ENCODE measurements at places on chromosomes 7 and 10.

GRCh38 chr10:822661-823367 is 108.7 kb downstream of the LARP4B start:
- DNase-seq, result no peak

GRCh38 chr7:74074770-74075169 is 8.8 kb upstream of the LIMK1 start:
- no peak for DNase-seq

DNA sequence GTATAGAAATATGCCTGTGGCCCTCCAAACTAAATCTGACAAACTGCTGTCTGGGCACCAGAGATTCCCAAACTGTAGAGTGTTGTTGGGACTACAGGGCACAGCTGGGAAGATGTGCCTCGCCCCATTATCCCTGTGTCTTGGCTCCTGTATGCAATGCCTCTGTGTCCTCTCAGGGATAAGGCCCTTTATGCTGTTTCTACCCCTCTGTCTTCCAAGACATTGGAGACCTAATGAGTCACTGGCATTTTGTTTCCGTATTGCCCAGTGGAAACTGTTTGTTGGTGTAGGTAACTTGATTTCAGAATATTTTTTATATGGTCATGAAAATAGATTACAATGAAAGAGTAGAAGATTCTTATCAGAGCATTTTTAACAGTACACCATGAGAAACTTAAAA is 183.2 kb downstream of the GLI3 start:
- no peak for DNase-seq

- DNase-seq, result no peak
Measured at GRCh38 chr10:42981358-42982236, 95.3 kb upstream of the RET start.

- no peak for DNase-seq
Measured at GRCh38 chr7:48259463-48260280, 88.4 kb downstream of the ABCA13 start.

DNA sequence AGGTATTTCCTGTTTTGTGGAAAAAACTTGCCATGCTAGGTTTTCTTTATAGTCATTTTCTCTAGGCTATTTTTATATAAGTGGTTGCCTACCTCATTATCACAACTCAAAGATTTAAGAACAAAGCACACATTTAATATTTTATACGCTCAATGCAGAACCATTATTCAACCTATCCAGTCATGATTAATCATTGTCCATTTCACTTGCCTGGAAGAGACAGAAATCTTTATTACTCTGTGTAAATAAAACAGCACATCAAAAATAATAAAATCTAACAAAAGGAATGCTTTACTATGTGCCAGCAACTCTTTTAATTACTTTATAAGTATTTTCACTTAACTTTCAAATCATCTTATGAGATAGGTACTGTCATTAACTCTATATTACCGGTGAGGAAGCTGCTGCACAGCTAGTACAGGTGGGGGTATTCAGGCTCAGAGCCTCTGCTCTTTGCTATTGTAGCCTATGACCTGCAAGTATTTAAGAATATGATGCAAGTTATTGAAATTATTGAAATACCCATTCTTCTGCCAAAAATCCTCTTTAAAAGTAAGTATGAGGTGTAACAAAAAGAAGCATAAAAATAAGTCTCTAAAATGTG is 16.4 kb upstream of the TAS2R16 start:
- DNase-seq, result no peak

- no peak for DNase-seq
Measured at GRCh38 chr10:52115823-52116222, 198.3 kb upstream of the DKK1 start.

GRCh38 chr7:38671911-38672905 is 41.0 kb upstream of the AMPH start:
- no peak for DNase-seq

DNA sequence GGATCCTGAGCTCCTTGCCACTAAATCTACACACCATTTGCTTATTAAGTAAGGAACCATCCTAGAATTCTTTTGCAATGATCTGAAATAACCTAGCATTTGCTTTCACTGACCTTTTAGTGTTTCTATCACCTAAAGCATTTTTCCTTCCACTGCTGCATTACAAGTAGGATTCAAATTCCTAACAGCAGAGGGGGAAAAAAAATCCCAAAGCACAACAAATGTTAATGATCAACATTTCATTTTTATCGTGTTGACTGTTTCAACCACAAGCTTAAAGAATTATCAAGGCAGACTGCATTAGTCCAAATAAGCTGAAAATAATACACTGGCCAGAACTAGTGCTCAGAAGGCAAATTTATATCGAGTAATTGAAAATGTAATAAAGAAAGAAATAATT is 174.7 kb upstream of the TCF7L2 start:
- DNase-seq, result no peak

- DNase-seq, result no peak
Measured at GRCh38 chr7:14507617-14508016, 394.9 kb downstream of the DGKB start.

DNA sequence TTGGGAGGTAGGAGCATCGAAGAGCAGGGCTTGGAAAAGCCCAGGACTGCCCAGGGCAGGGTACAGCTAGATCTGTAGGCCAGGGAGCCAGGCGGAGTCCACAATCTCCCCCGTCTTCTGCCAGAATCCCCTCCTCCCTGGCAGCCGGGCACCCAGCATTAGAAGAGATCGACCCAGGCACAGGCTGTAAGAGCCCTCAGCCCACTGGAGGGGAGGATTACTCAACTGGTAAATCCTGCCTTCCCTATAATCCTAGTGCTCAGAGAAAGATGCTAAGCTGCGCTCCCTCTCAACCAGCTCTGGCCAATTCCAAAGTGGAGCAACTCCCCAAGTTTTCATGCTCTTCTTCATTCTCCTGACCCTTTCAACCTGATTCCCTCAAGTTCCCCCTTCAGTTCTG is 3.2 kb downstream of the SPOCK2 start:
- DNase-seq, result no peak

DNA sequence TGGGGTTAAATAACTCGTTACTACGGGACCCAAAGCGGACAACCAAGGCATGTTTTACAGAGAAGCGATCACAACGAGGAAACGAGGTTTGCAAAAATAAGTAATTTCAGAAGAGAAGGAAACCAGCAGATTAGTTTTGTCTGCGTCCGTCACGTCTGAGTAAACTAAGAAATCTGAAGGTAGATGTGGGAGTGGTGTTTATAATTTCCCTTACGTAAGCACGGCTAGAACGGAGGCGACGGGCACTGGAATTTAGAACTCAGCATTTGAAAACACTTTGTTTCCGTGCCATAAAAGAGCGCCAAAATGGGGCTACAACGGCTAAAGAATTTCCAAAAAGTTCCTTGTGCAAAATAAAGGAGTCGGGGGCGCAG is 718 bp upstream of the UMAD1 start:
- DNase-seq, result no peak

DNA sequence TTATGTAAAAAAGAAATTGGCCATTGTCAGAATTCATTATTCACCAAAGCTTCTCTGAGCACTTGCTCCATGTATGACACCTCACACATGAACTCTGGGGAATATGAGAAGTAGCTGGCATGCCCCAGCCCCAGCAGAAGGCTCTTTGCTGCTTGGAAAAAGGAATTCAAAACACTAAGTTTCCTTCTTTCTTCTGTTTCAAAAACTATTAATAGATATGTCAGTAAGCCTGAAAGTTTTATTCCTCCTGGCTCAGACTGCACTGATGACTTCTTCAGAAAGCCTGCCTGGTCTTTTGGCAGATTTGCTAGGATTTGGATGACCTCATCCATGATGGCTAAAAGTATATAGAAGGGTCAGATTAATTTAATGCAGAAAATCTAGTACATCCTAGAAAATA is 511.0 kb downstream of the GFRA1 start:
- no peak for DNase-seq

DNA sequence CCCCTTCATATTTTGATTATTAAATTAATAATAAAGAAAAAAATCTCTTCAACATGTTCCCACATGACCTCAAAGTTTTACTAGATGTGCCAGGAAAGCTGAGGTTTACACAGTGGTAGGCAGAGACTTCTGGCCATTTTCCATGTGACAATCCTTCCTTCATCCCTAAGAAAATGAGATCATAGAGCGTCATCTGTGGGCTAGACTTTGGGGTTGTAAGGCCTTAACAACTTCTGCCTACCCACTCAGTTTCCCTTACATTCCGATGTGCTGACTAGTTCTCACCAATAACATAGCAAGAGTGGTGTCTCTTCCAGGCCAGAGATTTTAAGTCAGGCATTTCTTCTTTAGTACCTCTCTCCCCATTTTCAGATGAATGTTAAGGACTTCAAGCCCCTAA is 171.1 kb upstream of the PHF14 start:
- no peak for DNase-seq

- DNase-seq, result no peak
Measured at GRCh38 chr7:115274-115911, 77.0 kb upstream of the FAM20C start.

DNA sequence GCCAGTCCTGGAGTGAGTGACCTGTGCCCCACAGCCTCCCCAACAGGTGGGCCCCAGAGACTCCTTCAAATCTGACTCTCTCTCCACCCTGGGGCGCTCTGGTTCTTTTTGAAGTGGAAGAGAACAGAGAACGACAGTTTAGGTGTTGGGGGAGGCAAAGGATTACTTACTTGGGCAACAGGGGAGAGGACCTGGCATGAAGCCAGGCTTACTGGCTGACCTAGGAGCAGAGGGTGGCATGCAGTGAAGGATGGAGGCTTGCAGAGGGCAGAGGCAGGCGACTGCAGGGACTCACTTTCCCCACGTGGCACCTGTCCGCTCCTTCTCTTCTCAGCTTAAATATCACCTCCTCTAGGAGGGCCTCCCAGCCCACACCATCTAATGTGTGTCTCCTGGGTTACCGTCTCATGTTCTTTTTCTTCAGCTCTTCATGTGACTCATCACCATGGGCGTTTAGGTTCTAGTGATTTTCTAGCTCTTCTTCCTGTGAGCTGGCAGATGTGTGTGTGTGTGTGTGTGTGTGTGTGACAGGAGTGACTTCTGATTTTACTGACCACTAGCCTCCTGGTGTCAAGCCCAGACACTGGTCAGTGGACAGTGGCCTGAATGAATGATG is 15.5 kb downstream of the LZTS2 start:
- DNase-seq, result no peak

DNA sequence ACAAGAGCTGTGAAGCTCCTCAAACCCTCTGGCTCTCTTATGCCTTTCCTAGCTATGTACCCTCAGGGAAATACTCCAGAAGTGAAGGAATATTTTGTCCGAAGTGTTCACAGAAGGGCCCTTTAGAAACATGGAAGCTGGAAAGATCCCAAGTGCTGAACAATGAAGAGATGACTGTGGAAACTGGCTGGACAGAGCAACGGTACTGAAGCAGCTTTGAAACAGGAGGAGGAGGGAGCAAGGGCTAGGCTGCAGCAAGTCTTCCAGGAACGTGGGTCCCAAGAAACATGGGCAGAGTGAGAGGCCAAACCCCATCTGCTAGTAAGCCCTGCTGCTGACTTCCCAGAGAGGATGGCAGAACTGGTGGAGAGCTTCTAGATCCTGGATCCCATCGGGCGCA is 3.0 kb upstream of the PSAP start:
- DNase-seq, result no peak

- no peak for DNase-seq
Measured at GRCh38 chr7:23742051-23742450, 32.0 kb downstream of the STK31 start.

- DNase-seq, result peak; percentile 56
Measured at GRCh38 chr7:151013733-151014497, 10.4 kb downstream of the ATG9B start.

- no peak for DNase-seq
Measured at GRCh38 chr10:129288999-129289584, 177.9 kb upstream of the MGMT start.

- DNase-seq, result no peak
Measured at GRCh38 chr7:134359787-134360432, 43.2 kb upstream of the SLC35B4 start.

GRCh38 chr10:128031216-128031615 is 95.0 kb downstream of the MKI67 start:
- DNase-seq, result no peak

- DNase-seq, result no peak
Measured at GRCh38 chr10:88103576-88103975, 240.2 kb downstream of the PTEN start.

GRCh38 chr7:54781134-54781920 is 22.3 kb upstream of the SEC61G start:
- no peak for DNase-seq

DNA sequence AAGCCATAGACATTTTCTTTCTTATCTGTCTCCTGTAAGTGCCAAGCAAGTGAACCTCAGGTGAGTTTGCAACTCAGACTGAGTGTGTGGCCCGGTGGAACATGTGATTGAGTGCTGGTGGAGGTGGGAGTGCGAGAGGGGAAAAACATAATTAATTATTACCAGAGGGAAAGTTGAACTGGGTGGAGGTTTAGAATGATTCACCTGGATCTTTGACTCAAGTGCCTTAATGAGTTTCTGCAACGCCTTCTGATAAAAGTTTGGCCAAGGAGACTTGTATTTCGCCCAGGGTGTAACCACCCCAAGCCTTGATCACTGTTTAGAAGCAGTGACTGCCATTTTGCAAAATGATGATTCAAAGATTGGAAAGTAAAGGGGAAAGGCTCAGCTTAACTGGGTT is 513.9 kb downstream of the GATA3 start:
- DNase-seq, result no peak

- no peak for DNase-seq
Measured at GRCh38 chr10:42975558-42976340, 101.1 kb upstream of the RET start.
